ENCODE measurements at places on chromosomes 11 and 22.
A peak's percentile ranks its signal among the peaks of the same experiment; 100 is the strongest.

- no peak for DNase-seq
Measured at GRCh38 chr11:84414920-84415319, 1128.8 kb upstream of the CCDC90B start.

DNA sequence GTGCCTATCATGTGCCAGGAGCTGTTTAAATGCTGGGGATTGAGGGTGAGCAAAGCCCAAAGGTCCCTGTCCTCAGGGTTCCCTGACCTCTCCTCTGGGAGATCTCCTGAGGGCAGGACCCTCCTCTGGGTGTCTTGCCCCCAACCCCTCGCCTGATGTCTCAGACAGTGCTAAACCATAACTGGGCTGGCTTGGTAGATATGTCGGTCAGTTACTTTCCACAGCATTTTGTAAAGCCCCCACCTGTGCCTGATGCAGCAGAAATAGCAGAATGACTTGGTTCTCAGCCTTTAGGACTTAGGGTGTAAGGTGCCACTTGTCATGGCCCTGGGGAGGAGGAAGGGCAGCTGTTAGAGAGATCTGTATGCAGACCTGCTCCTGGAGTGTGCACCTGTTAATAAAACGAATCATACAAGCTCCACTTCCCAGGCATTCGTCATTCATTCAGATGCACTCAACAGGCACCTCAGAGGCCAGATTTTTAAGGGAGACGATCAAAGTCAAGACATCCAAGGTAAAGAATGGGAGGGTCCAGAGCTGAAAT lies 88.1 kb downstream of the TP53I11 start:
- DNase-seq, result no peak

- DNase-seq, result no peak
Measured at GRCh38 chr11:76790251-76790650, 7.1 kb downstream of the TSKU start.

GRCh38 chr22:46121523-46122287 lies 28.6 kb upstream of the PPARA start:
- no peak for DNase-seq

DNA sequence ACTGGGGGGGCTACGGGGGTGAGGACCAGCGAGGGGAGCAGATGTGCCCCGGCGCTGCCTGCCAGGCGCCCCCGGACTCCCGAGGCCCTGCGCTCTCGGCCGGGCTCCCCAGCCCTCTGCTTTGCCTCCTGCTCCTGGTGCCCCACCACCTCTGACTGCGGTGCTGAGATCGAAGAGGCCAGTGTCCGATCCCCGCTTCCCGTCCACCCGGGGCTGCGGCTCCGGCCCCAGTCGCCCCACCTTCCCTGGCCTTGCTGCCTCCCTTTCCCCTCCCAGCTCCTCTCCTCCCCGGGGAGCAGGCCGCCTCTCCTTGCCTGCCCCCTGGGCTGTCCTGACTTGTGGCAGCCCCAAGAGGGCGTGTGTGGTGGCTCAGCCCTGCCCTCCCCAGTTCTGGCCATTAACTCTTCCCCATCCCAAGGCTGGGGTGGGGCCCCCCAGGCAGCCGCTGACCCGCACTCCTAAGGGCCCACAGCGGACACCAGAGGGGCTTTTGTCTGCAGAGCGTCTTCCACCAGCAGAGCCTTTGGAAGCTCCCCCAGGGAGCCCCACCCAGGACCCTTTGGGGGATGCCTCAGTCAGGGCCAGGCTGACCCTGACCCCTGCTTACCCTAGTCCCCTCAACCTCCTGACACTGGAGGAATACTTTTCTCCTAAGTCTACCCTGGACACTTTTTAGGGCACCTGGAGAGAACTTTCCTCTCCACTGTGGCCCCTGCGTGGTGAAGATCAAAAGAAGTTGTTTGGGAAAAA lies 16.6 kb downstream of the RTN4RL2 start:
- peak; percentile 66 for DNase-seq

GRCh38 chr11:72760539-72761405 lies 8.6 kb upstream of the ARAP1 start:
- DNase-seq, result no peak

GRCh38 chr11:70467201-70468085 lies 69.1 kb downstream of the CTTN start:
- peak; percentile 46 for DNase-seq

- DNase-seq, result no peak
Measured at GRCh38 chr11:68261006-68261405, 10.8 kb downstream of the C11orf24 start.

DNA sequence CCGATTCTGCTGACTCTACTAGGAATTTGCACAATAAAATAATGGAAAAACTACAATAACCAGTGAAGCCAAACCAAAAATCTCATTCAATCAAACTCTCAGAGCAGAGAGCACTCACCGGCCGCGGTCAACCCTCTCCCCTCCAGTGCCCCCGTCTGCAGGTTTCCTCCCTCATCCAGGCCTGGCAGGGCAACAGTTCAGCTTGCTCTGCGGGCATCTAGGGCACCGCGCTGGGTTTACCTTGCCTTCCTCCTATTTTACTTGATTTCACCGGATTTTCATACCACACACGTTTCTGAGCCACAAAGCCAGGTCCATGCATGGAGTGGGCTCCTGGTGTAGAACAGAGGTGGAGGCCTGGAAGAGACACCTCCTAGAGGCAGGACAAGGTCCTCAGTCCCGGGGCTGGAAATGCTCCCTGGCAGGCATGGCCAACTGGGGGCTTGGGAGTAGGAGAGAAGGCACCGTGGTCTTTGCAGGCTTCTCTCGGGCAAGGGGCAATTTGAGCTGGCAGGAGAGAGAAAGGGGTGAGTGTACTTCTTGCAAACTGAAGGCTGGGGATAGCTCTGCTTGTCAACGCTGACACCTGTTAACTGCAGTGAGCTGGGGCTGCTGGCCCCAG lies 938.4 kb downstream of the BRD1 start:
- DNase-seq, result no peak

- no peak for DNase-seq
Measured at GRCh38 chr11:64729851-64730382, 6.9 kb upstream of the NRXN2 start.

- no peak for DNase-seq
Measured at GRCh38 chr11:68999093-68999747, 13.8 kb downstream of the MRGPRF start.

DNA sequence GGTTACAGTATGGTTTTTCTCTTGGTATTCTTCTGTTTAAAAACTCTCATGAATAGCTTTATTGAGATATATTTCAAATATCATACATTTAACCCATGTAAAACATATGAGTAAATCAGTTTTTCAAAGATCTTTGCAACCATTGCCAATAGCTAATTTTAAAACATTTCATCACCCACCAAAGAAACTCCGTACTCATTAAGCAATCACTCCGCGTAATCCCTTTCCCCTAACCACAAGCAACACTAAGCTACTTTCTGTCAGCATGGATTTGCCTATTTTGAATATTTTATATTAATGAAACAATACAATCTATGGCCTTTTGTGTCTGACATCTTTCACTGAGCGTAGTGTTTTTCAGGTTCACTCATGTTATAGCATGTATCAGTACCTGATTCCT lies 697.9 kb upstream of the ANO5 start:
- no peak for DNase-seq

DNA sequence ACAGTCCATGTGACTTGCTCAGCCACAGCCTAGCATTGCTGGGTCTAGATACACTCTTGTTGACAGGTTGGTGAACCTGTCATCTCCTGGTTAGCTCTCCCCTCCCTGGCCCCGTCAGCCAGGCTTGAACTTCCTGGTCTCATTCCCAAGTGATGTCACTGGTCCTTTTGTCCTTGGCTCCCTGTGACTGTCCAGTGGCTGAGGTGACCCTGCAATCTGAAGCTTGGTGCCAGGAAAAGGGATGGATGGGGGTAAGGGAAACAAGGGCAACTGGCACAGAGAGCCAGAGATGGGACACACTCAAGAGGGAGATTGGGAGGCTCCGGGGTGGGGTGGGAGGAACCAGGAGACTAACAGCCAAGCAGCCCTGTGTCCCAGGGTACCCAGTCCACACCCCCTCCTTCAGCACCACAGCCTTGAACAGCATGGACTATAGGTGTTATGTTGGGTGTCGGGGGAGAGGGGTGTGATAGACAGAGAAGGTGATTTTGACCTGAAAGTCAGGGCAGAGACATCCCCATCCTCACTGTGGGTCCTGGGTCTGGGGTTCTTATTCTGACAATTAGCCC lies 63.8 kb upstream of the THY1 start:
- no peak for DNase-seq

GRCh38 chr11:3879967-3880542 lies 24.6 kb downstream of the STIM1 start:
- DNase-seq, result peak; percentile 49

- DNase-seq, result no peak
Measured at GRCh38 chr11:12754021-12754420, 79.8 kb downstream of the TEAD1 start.

- no peak for DNase-seq
Measured at GRCh38 chr22:36218648-36219193, 17.1 kb upstream of the APOL4 start.

GRCh38 chr22:44085743-44086270 lies 61.7 kb downstream of the PARVB start:
- peak; percentile 48 for DNase-seq

- no peak for DNase-seq
Measured at GRCh38 chr22:40046126-40046525, 51.4 kb downstream of the FAM83F start.

DNA sequence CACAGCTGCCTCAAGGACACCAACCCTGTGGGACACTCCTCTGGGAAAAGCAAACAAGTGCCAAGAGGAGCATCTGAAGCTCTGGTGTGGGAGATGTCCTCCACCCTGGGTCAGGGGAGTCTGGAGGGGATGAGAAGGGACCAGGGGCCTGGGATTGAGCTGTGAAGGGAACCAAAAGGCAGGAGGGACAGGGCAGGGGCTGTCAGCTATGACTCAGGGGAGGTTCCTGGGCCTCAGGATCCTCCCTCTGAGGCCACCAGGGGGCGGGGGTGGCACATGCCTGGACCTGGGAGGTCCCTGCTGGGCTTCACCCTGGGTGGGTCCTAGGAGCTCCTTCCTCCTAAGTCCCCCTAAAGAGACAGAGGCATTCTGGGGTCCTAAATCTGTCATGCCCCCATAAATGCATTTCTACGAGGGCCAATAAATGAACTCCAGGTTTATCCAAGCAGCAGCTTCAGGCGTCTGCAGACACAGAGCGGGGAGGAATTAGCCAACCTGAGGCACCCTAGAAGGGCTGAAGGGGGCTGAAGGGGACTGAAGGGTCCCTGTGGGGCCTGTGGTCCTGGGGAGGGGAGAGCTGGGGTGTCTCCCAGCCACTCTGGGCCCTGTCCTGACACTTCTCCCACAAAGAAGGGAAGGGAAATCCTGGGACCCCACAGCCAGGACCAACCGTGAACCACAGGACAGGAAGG lies 31.9 kb upstream of the IGLL5 start:
- DNase-seq, result no peak

DNA sequence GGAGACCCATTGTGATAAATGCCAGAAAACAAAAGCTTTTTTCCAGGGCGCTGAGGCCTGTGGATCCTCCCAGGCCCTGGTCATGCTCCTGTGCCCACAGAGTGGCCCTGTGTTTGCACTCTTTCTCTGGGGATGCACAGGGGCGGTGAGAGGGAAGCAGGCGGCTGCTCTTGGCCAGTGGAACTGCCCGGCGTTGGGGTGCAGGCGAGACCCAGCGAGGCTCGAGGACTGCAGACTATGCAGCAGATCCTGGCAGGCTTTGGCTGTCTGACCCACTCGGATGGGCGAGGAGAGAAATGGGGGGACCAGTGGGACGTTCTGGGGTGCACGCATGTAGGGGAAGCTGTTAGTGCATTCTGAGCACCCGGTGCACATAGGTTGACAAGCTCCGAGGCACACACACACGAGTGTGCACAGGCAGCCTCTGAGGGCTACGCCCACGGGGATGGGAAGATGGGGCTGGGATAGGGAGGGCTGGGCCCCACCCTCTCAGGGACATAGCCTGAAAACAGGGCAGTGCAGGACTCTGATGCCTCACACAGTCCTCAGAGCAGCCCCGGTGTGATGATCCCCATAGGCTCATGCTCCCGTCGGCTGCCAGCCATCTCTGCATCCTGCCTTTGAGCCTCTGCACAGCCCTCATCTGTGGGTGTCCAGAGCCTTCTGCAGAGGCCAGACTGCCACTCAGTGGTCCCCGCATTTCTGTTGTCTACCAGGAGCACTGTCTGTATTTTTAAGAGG lies 1233.5 kb downstream of the BRD1 start:
- DNase-seq, result no peak

DNA sequence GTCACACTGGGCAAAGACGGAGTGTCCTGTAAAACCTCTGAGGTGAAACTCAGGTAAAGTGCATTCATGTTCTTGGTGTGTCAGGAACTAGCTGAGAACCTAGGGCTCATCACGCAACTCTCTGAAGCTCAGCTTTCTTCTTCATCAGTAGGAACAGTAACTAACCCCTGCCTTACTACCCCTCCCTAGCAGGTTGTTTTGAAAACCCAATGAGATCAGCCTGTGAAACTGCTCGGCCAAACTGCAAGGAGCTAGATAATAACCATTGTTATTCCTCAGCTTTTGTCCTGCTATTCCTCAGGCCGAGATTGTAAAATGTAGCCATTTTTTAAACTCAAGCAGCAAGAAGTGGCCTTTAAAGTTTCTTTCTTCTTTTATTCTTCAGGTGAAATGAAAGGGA lies 9.8 kb upstream of the FJX1 start:
- no peak for DNase-seq

DNA sequence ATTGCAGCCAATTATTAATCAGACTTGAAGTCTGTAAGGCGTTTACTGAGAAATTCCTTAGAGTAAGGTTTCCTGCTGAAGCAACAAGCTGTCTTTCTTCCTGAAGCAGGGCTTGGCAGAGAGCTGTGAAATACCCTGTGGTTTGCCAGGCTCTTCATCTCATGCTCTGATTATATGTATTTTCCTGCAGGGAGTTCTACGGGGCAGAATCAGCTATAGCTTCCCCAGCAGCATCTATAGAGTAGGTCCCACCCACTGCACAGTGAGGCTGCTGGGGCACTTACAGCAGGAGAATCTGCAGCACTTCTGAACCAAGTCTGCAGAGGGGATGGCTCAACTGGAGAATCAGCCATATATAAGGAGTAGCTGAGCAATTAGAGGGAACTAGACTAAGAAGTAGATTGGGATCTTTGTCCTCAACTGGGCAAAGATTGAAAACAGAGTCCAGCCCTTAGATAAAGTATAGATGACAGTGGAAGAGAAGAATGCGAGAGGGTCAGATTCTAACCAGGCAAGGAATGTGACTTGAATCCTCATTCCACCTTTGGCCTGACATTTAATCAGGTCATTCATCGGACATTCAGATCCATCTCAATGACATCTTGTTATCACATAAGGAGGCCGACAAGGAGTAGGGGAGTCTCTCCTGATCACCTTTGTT lies 37.6 kb downstream of the CNTF start:
- DNase-seq, result peak; percentile 44

DNA sequence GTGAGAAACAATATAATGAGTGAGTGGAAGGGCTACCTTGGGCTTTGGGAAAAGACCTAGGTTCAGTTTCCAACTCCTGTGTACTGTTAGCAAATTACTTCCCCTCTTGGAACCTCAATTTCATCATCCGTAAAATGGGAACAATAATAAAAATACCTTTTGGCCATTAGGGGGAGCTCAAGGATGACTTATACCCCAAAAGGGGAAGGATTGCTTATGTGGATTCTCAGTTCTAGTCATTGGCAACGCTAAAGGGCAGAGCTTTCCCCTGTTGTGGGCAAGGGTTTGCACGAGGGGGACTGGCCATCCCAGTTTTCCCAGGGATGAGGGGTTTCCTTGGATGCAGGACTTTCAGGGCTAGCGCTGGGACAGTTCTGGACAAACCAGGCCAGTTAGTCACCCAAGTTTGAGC lies 3.1 kb upstream of the COMMD9 start:
- peak; percentile 58 for DNase-seq

Measured in LoVo (cell line).